HCT116 (cell line): ENCODE measurements at places on chromosomes 11 and 22. TPM values are rescaled to one million over a fixed set of nuclear protein-coding genes. Genes with fewer than 3 reads are reported as not detected.

GGTLC2 gene
- not detected for total RNA-seq

MMP11 gene
- total RNA-seq: 7.4 TPM

NXPE2 gene
- not detected for total RNA-seq

DNA sequence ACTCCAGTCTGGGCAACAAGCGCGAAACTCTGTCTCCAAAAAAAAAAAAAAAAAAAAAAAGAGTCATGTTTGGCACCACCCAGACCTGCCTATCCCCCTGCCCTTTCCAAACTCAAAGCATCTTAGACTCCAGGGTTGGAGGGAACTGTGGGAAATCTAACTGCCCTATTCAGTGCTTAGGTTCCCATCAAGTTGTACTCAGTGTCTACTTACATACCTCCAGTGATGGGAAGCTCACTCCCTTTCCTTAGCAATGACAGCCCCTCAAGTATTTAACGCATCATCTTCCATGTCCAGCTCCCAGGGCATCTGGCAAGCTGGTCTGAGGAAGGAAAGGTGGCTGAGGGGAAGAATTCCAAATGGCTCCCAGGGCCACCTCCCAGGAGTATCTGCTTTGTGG lies 3.0 kb downstream of the ACTN3 start:
- DNase-seq: no peak

GRCh38 chr11:45106440-45106839 lies 40.0 kb upstream of the PRDM11 start:
- no peak for DNase-seq

- DNase-seq: no peak
Measured at GRCh38 chr11:4798427-4799183, 5.6 kb downstream of the OR52R1 start.

- no peak for DNase-seq
Measured at GRCh38 chr11:107017104-107017432, 1.2 kb downstream of the GUCY1A2 start.
